Skeletal muscle cell (primary cell): ENCODE measurements at places on chromosomes 1 and 21.

GRCh38 chr1:159177272-159177907 is 6.0 kb downstream of the CADM3 start:
- DNase-seq, result peak; percentile 31

GRCh38 chr21:28018741-28019669 is 973.7 kb downstream of the LTN1 start:
- no peak for DNase-seq

DNA sequence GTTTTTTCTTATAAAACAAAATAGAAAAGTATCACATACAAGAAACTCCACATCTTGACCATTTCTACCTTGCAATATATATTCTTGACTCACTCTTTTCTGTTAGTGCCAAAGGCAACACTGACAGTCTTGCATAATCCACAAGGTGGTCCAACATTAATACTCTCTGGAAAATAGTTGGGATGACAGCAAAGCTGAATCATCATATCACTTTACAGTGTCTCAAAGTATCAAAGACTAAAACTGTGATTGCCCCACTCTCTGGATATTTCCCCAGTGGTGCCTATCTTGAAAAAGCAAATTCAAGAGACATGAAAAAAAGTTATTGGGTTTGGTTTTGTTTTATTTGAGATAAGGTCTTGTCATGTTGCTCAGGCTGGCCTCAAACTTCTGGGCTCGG is 14.6 kb upstream of the TGFBR3 start:
- peak; percentile 88 for DNase-seq

DNA sequence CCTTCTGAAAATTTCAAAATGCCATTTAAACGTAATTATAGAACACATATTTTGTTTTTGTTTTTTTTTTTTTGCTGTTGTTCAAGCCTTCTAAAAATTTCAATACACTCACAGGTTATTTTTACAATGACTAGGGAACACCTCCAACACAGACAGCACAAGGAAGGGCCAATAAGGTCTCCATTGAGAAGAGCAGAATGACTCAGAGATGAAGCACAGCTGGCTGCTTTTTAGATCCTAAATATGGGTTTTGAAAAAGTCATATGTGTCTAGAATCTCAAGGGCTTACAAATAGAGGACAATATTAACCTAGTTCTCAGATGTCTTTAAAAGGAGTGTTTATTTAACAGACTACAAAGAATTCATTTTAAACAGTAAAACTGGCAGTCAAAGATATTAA is 104.6 kb downstream of the NEGR1 start:
- DNase-seq, result no peak

DNA sequence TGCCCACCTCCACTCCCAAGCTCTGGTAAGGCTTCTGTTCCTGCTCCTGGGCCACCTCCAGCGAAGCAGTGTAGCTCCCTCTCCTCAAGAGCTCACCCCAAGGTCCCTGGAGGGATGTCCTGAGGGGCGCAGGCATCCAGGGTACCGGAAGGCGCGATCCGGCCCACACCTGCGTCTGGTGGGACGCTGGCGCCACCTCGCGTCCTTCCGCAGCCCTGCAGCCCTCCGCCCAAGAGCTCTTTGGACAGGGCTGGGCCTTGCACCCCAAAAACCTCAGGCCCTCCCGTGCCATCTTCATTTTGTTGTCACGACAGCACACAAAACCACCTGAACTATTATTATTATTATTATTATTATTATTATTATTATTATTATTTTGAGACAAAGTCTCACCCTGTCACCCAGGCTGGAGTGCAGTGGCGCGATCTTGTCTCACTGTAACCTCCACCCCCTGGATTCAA is 49.2 kb upstream of the PAX7 start:
- no peak for DNase-seq

DNA sequence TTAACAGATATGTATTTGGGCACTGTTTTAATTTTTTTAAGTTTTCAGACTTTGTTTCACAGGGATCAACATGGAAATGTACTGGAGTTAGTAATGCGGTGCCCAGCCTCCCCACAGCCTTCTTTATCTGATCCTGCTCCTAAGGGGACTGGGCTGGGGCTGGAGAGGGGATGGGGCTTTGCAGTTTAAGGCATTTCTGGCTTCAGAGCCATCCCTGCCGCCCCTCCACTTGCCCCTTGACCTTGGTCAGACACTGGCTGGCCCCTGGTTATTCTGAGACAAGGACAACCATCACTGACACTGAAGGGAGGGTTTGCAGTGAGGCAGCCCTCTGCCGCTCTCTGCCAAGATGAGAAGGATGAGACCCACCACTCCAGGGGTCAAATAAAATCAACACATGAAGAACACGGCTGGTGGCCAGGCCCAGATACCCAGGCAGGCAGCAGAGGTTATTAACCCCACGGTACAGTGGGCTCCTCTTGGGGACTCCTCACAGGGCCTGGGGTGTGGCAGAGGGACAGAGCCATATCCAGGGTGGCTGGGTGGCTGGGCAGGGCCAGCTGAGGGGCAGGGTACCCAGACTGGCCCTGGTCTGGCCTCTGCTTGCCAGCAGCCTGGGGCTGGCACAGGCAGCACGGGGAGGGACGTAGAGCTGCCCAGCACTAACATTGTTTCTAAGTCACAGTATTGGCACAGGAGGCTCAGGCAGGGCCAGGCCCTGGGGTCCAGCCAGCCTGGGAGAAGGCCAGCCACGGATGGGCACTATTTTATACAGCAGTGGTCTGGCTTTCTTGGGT is 7.2 kb upstream of the UBE2U start:
- DNase-seq, result no peak
